ENCODE measurements at places on chromosomes 16 and 17. TPM values are rescaled to one million over a fixed set of nuclear protein-coding genes. Genes with fewer than 3 reads are reported as not detected.
A peak's percentile ranks its signal among the peaks of the same experiment; 100 is the strongest.

ABCC11 gene
- total RNA-seq, result 0.18 TPM

HOXB1 gene
- 5.9 TPM for total RNA-seq

KCNJ16 gene
- total RNA-seq, result not detected

PYDC1 gene
- not detected for total RNA-seq

BEAN1 gene
- 2.4 TPM for total RNA-seq

SLC52A1 gene
- not detected for total RNA-seq

EFNB3 gene
- total RNA-seq, result 70.3 TPM

- DNase-seq, result no peak
Measured at GRCh38 chr16:27597361-27597760, 47.4 kb downstream of the KATNIP start.

GRCh38 chr16:35102780-35103403, 1643.5 kb downstream of the TP53TG3F start:
- DNase-seq, result no peak

DNA sequence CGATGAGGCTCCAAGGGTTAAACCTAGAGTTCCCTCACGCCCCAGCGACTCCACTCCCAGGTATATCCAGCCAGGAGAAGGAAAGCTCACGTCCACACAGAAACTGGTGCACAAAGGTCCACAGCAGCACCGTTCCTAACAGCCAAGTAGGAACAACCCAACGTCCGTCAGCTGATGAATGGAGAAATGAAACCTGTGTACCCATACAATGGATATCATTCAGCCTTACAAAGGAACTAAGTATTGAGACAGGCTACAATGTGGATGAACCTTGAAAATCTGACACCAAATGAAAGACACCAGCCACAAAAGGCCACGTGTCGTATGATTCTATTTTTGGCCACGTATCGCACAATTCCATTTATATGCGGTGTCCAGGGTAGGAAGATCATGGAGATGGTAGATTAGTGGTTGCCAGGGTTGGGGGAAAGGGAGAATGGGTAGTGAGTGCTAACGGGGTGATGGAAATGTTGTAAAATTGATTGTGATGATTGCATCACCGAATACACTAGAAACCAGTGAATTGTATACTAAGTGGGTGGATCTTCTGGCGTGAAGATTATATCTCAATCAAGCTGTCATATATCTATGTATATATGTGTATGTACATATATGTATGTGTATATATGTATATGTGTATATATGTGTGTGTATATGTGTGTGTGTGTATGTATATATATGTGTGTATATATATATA, 30.1 kb downstream of the NLRC3 start:
- no peak for DNase-seq

GRCh38 chr17:32240750-32241149, 24.9 kb upstream of the RHBDL3 start:
- DNase-seq, result peak; percentile 61

GRCh38 chr16:89918453-89919347, at the start of gene MC1R:
TSS of gene MC1R (plus strand) at chr16:89918862. CDS start at chr16:89919259, 397 bp downstream.
- peak; percentile 67 for DNase-seq

- no peak for DNase-seq
Measured at GRCh38 chr16:2121853-2122252, 13.8 kb downstream of the PKD1 start.

DNA sequence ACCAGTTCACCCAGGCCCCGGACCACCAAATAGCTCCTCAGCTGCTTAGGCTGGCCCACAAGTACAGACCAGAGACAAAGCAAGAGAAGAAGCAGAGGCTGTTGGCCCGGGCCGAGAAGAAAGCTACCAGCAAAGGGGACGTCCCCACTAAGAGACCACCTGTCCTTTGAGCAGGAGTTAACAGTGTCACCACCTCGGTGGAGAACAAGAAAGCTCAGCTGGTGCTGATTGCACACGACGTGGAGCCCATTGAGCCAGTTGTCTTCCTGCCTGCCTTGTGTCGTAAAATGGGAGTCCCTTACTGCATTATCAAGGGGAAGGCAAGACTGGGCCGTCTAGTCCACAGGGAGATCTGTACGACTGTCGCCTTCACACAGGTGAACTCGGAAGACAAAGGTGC, 15.4 kb downstream of the FOXF1 start:
- no peak for DNase-seq

- DNase-seq, result peak; percentile 58
Measured at GRCh38 chr17:67475161-67475937, 98.3 kb downstream of the PITPNC1 start.

- no peak for DNase-seq
Measured at GRCh38 chr17:57104461-57105175, 19.6 kb downstream of the AKAP1 start.

GRCh38 chr16:14365200-14365851, 264.7 kb downstream of the PARN start:
- no peak for DNase-seq

DNA sequence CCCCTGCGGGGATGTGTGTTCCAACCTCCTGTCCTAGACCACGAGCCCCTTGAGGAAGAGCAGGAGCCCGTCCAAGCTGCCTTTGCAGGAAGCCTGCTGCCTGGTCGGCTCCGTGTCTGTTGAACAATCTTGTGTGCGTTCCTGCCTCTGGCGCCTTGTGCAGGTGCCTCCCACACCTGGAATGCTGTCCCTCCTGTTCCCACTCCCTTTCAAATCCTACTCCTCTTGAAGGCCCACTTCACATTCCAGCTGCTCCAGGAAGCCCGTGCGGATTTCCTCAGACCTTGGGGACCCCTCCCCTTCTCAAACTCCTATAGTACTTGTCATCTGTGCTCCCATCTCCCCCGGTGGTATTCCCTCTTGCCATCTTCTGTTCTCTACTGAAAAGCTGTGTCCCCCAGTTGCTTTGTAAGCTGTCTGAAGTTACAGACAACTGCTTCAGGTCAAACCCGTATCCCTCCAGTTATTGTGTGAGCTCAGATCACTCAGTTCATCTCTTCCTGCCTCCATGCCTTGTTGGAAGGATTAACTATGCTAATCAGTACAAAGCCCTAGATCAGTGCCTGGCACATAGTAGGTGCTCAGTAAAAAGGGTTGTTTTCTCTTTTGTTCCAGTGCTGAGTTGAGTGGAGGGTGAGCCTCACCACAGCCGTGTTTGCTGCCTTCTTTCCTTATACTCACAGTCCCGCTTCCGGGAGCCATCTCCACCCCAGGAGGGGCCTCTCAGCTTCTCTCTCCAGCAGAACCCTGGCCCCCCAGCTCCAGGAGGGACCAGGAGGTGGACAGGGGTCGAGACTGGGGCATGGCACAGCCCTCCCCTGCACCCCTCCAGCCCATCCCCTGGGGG, 241.8 kb upstream of the CIBAR2 start:
- no peak for DNase-seq

DNA sequence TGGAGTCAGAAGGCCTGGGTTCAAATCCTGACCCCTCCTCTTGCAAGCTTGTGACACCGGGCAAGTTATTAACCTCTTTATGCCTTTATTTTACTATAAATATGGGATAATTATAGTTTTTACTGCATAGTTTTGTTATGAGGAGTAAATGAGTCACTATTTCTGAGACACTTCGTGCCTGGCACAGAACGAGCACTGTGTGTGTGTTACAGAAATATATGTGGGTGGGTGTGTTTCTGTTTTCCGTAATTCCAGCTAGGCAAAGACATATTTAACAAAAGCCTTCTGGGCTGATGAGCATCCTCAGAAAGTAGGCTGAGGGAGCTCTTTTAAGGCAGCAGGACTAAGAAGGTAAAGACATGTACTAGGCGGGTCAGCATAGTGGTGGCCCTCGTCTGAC, 417.9 kb downstream of the MAF start:
- peak; percentile 35 for DNase-seq

- DNase-seq, result no peak
Measured at GRCh38 chr17:65679165-65679845, 117.9 kb upstream of the AXIN2 start.

DNA sequence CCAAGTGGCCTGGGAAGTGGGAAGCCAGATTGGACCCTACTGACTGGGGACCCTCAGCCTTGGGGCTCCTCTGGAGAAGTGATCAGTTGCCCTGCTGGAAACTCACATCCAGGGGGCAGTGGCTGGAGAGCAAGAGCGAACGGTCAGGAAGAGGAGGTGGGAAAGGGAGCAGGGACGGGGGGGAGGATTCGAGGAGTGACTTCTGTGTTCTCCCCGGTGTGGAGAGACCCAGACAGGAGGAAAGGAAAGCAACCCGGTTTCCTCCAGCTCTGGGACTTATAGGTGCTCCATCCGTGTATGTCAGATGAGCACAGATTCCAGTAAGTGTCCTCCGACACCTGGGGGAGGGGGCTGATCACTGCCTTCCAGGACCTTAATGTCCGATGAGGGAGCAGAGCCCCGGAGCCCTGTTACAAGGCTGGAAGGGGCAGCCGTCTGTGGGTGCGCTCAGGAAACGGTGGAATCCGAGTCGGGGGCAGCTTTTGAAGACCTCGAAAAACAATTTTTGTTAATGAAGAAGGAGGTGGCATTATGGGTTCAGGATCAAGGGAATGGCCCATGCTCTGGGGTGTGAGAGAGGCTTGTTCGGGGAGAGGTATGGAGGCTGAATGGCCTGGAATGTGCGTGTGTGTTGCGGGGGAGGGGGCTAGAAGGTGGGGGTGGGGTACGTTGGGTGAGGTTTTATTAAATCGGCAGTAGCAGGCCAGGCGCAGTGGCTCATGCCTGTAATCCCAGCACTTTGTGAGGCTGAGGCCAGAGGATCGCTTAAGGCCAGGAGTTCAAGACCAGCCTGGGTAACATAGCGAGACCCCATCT, 34.8 kb upstream of the NDRG4 start:
- peak; percentile 54 for DNase-seq

GRCh38 chr16:11005611-11005975, 61.2 kb downstream of the CLEC16A start:
- peak; percentile 33 for DNase-seq

GRCh38 chr17:74274709-74275340, 791 bp downstream of the DNAI2 start:
- no peak for DNase-seq

DNA sequence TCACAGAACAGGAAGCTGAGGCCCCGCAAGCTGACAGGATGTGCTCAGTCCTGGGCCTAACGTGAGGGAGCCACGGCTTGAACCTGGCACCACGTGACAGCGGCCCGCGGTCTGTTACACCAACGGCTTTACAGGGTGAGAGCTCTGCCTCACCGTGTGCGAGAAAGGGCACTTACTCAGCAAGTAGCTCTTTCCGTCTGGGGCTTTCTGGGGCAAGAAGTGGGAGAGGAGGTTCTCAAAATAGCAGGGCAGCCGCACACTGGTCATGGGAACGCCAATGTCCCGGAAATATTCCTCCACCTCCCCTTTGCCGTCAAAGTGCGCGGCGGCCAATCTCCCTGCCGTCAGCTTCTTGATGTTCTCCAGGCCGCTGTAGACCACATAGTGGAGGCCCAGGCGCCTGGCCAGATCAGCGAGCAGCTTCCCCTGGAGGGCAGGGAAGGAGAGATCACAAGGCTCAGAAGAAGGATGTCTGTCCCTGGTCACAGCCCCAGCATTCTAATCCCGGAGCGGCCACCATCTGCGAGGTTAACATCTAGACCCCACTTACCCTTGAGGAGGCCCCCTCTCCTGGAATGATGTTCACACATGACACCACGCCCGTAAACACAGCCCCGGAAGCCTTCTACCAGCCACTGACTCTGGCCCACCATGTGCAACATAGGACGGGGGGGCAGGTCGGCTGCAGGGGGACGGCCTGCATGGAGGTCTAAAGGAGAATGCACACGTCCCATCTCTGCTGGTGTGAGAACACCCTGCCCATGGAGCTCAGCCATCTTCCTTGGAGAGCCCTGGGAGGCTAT, 8.2 kb downstream of the NMRAL1 start:
- no peak for DNase-seq

- DNase-seq, result no peak
Measured at GRCh38 chr17:4543557-4544026, 11.6 kb downstream of the MYBBP1A start.

DNA sequence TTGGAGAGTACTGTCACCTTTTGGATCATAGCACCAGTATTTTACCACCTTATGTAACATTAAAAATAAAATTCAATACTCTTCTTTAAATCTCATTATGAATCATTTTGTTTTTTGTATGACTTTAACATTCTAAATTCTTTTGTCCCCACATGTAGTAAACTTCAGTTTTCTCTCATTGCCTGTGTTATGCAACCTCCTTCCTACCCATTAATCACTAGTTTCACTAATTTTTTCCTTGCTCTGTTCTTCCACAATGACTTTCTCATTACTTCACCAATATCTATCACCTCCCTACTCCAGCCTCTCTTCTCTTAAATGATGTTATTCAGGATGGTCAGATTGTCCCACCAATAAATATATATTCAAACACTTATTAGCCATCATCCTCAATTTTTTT, 68.7 kb downstream of the TTC19 start:
- DNase-seq, result no peak

DNA sequence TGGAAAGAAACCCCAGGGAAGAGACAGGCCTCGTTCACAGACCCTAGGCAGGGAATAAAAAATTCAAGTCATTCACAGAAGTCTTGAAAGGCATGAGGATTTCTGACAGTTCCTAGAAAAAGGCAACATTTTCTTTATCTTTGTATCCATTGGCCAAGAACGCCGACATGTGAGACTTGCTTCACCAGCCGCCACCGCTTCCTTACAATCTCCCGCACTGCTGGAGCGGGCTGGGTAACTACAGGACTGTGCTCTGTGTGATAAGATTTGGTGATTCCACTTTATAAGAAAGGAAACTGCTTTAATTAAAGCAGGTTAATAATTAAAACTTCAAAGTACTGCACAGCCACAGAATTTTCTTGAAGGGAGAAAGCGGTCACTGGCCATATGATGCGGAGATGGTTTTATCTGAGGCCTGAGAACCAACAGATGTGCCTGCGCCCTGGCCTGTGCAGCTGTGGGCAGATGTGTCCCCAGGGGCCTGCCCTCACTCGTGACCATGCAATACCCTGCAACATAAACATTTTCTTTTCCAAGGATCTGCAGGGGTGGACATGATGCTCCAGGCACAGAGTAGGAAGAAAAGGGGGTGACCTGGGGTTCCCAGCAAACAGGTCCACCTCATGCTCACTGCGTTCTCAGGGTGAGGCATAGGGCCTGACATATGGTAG, 13.0 kb upstream of the LGALS3BP start:
- no peak for DNase-seq

- DNase-seq, result no peak
Measured at GRCh38 chr16:79164388-79164995, 436.0 kb downstream of the MAF start.

- DNase-seq, result peak; percentile 58
Measured at GRCh38 chr17:69466905-69467667, 52.6 kb downstream of the MAP2K6 start.

DNA sequence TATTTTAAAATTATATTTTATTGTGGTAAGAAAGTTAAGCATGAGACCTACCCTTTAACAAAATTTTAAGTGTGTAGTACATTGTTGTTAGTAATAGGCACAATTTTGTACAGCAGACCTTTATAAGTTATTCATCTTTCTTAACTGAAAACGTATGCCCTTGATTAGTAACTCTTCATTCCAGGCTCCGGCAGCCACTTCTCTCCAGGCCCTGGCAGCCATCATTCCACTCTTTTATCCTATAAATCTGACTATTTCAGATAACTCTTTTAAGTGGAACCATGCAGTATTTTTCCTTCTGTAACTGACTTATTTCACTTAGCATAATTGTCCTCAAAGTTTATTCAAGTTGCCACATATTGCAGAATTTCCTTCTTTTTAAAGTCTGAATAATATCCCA, 348.2 kb downstream of the CDH11 start:
- DNase-seq, result no peak

All from cardiac muscle cell (in vitro differentiated cells and primary cell).